ENCODE measurements at places on chromosomes 4 and X.
A peak's percentile ranks its signal among the peaks of the same experiment; 100 is the strongest.

GRCh38 chr4:153970169-153970568 lies 181.3 kb upstream of the SFRP2 start:
- no peak for DNase-seq

DNA sequence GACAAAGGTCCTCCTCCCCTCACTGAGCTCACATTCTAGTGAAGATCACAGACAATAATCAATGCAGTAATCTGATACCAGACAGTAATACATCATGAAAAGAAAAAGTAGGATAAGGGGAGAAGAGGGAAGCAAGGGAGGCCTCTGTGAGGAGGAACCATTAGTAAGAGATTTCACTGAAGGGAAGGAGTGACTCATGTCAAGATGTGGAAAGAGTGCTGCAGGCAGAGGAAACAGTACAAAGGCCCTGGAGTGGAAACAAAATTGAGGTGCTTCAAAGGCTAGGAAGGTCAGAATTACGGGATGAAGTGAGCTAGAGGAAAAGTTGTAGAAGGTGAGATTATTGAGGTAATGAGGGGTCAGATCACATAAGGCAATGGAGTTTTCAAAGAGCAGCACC lies 38.1 kb downstream of the LAMTOR3 start:
- DNase-seq: no peak

- DNase-seq: peak; percentile 24
Measured at GRCh38 chrX:74923942-74924448, 1.3 kb downstream of the NEXMIF start.

GRCh38 chr4:151865312-151865711 lies 104.5 kb upstream of the GATB start:
- DNase-seq: peak; percentile 67

DNA sequence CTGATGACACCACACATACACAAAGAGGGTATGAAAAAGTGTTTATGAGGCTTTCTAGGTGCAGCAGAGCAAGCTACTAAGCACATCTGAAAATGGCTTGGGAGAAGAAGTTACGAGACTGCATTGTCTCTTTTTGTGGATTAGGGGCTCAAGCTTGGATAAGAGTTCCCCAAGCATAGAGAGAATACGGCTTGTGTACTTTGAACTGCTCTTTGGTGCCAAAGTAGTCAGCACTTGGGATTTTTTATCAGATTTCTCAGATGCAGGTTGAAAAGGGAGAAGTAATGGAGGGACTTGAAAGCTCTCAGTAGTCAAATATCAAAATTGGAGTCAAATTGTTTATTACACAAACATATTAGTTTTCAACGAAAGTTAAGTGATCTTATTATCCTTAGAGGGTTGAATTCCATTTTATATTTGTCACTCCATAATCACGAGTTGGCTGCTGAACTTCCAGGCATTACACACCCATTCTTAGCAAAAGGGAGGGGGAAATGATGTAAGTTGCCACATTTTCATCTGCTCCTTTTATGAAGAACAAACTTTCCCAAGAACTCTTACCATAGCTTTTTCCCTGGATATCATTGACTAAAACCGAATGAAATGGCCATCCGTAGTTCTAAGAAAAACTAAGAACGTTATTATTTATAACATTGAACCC lies 1904.9 kb downstream of the PCDH7 start:
- no peak for DNase-seq

DNA sequence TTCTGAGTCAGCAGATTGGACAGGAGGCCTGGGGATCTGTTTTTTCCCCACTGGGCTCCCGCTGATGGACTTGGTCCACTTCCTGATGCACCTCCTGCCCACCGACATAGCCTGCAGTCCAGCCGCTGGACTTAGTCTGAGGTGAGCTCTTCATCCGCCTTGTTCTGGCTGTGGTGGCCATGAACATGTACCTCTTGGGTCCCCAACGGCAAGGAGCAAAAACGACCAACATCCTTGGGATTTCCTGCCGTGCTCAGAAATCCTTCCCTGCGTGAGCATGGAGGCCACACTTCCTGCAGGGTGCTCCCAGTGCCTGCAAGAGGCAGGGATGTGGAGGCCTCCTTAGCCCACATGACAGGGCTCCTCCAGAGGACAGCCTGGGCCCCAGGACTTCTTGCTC lies 76.8 kb downstream of the CRMP1 start:
- no peak for DNase-seq

DNA sequence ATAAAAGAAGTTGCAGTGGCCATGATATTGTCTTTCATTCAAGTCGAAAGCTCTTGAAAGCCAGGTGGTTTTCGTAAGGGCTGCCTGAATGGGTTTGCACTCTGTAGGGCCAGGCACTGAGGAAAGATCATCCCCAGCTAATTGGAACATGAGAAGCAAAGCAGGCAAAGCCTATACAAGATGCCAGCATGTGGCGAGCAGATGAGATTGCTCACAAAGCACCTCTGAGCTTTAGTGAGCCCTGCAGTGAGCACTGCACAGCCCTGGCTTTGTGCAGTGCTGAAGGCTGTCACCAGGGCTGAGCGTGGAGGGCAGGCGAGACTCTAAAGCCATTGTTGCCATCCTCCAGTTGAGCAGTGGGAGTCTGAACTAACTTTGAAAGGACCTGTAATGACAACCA lies 53.8 kb downstream of the HADH start:
- no peak for DNase-seq

GRCh38 chr4:153781717-153782416 lies 7.0 kb downstream of the SFRP2 start:
- no peak for DNase-seq

DNA sequence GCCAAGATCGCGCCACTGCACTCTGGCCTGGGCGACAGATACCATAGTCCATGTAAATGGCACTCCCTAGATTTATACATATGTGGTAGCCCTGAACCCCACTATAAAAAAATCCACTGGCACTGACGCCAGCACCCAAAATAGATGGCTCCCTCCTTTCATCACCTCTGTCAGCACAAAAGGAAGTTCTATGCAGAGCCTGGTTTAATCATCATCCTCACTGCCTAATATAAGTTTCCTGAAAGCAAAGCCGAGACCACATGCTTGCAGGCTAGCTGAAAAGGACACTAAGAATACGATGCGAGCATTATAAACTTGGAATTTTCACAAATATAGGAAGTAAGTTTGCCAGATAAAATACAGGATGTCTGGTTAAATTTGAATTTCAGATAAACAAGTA lies 27.5 kb upstream of the DOCK11 start:
- no peak for DNase-seq

GRCh38 chr4:114087596-114088230 lies 108.3 kb upstream of the ARSJ start:
- DNase-seq: no peak

- peak; percentile 55 for DNase-seq
Measured at GRCh38 chrX:38106991-38107655, 100.8 kb downstream of the SYTL5 start.

DNA sequence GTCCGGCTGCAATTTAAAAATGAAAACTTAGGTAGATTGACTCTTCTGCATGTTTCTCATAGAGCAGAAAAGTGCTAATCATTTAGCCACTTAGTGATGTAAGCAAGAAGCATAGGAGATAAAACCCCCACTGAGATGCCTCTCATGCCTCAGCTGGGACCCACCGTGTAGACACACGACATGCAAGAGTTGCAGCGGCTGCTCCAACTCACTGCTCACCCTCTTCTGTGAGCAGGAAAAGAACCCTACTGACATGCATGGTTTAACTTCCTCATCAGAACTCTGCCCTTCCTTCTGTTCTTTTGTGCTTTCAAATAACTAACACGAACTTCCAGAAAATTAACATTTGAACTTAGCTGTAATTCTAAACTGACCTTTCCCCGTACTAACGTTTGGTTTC lies 41.0 kb downstream of the MAP7D3 start:
- DNase-seq: no peak

GRCh38 chrX:7233580-7234406 lies 85.8 kb upstream of the PUDP start:
- no peak for DNase-seq

GRCh38 chr4:125762537-125762936 lies 447.8 kb downstream of the FAT4 start:
- no peak for DNase-seq

DNA sequence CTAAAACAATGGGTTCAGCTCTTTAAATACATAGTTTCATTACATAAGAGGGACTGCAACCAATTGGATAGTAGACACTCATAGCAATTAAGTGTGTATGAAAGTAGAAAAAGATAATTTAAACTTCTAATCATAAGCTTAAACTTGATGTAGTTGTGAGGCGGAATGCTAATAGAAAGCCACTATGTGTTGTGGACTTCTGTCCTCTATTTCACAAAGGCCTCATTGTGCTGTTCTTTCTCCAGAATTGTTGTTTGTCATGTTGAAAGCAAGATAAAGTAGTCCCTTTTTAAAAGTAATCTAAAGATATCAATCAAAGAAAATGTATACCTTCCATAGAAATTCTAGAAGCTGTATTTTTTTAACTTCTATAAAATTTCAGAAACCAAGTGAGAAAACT lies 329.4 kb downstream of the KLHL4 start:
- no peak for DNase-seq

GRCh38 chr4:41935652-41936021 lies 408 bp downstream of the TMEM33 start:
- no peak for DNase-seq

- no peak for DNase-seq
Measured at GRCh38 chrX:111167334-111167733, 71.3 kb downstream of the PAK3 start.

DNA sequence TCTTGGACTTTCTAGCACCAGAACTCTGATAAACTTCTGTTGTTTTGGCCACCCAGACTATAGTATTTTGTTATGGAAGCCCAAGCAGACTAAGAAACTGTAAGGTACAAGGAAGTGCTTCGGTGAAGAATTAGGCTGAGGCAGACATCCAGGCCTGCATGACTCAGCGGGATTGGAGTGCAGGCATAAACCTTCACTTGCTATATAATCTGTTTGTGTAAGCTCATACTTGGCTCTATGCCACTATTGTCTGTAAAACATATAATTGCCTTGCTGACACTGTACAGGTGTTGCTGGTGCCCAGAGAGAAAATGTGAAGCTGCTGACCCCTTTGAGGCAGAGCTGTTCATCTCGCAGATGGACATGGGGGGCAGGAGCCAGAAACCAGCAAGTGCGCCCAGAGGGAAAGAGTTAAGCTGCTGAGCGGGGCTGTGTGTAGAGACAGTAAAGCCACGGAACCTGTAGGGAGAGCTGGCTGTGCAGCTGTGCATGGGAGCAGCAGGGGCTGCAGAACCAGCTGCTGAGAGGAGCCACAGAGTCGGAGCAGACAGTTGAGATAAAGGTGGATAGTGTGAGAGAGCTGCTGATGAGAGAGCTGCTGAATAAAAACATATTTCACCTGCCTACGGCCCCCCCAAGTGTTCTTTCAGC lies 96.2 kb downstream of the RBM46 start:
- DNase-seq: no peak

DNA sequence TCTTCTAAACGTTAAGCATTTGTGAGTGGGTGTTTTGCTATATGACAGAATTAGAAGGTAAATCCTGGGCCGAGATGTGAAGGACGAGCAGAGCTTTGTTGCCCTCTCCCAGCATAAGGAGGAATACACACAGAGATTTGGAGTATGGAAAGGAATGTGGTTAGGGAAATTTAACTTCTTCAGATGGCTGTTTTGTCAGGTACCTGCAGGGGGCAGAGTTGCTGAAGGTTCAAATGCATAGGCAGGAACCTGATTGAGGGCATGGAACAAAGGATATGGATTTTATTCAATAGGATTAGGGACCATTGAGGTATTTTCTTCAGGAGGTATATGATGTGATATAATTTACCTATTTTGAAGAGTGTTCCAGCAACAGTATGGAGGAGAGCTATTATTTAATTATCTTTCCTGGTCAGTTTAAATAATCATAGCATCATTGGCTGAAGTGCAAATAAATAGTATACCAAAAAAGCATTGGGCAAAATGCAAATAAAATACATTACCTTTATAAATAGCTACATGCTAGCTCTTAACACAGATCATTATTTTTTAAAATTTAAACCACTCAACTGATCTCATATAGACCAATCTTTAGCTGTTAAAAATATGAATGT lies 143.6 kb downstream of the SLIT2 start:
- DNase-seq: no peak

DNA sequence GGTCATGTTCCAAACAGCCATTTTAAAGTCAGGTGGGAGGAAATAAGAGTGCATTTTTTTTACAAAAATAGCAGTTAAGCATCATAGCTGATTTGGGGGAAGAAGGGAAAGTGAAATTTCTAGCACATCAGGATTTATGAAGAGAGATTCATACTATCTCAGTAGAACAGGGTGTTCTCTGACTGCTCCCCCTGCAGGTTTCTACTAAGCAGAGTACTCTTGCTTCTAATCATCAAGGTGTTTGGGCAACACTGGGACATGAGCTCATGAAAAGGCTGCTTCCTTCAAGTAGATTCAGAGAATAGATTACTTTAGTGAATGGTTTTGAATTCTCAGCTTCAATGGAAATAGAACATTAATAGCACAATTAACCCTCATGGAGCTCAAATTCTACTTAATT lies 591.4 kb upstream of the PCDH10 start:
- DNase-seq: no peak

GRCh38 chr4:158020734-158021346 lies 152.0 kb downstream of the GASK1B start:
- no peak for DNase-seq
